Non-pigmented ciliary epithelial cell (primary cell): ENCODE measurements at places on chromosomes 4 and X.

- DNase-seq: peak; percentile 10
These were observed 6.9 kb upstream of the HDAC6 start for GRCh38 chrX:48794911-48795515.

GRCh38 chr4:3290889-3291321 is 1.9 kb upstream of the RGS12 start:
- DNase-seq: no peak

- no peak for DNase-seq
These were observed 164.0 kb downstream of the PRKX start for GRCh38 chrX:3549411-3549911.

DNA sequence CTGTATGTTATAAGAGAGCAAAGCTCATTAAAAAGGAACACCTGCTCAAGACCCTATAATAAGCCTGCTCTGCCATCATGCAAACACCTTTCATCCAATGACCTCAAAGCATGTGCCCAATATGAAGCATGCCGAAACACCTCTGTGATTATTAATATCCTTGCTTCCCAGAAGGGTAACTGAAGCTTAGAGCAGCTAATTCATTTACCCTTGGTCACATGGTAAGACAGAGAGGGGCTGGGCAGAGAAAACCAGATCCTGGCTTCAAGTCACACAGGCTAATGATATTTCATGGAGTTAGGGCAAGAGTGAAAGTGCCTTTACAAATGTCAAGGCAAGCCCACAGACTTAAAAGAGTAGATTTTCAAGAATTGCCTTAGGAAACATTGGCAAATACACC is 5.6 kb downstream of the AMOT start:
- DNase-seq: no peak

- DNase-seq: no peak
These were observed 224.7 kb upstream of the DCAF8L1 start for GRCh38 chrX:28205905-28206304.

DNA sequence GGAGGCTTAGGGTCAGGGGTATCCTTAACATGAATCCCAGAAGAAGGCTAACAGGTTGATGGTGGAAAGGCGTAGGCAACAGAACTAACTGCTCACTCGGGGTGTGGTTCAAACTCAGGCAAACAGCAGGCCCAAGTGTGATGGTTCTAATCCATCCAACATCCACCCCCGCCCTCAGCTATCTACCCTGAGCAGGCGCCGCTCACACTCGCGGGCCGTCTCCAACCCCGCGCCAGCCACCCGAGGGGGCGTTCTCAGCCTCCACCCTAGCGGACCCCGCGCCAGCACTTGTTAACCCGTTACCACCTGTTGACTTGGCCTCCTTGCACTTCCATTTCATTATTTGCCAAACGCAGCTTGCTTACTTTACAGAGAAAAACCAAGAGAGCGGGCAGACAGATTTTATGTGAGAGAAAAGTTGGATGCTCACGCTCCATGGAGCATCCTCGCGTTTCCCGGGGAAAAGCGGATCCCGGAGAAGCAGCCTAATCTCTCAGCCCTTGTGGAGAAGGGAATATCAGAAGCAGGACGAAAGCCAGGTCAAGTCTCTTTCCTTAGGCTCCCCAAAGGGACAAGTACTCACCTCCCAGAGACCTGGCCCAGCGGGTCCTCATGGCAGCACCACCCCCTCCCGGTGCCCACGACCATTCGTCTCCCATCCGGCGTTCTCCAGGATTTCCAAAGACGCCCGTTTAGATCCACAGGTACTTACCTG is 773 bp downstream of the SNCA start:
- DNase-seq: no peak

GRCh38 chrX:76153221-76153620 is 19.6 kb upstream of the PBDC1 start:
- DNase-seq: no peak

- DNase-seq: no peak
These were observed 44.0 kb downstream of the BRCC3 start for GRCh38 chrX:155115174-155115819.

- no peak for DNase-seq
These were observed 28.5 kb downstream of the GBA3 start for GRCh38 chr4:22721204-22721603.

GRCh38 chr4:136032391-136032790 is 1499.9 kb downstream of the PCDH18 start:
- DNase-seq: no peak

DNA sequence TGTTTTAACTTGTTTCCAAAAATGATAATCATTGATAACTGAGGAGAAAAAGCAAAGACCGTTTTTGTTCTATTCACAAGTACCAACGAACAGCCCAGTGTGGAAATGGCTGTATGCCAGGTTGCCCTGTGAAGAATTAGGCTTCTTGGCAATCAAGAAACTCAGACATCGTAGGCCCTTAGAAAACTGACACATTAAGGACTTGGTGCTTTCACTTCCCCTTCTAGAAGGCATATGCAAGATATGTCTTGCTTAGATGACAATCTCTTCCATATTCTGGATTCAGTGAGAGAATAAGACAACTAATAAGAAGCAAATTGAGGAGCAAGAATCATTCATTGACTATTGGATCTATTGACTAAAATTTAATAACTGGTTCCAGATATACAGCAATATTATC is 56.6 kb downstream of the ANAPC10 start:
- no peak for DNase-seq

- no peak for DNase-seq
These were observed 1.2 kb upstream of the QDPR start for GRCh38 chr4:17512973-17513665.

DNA sequence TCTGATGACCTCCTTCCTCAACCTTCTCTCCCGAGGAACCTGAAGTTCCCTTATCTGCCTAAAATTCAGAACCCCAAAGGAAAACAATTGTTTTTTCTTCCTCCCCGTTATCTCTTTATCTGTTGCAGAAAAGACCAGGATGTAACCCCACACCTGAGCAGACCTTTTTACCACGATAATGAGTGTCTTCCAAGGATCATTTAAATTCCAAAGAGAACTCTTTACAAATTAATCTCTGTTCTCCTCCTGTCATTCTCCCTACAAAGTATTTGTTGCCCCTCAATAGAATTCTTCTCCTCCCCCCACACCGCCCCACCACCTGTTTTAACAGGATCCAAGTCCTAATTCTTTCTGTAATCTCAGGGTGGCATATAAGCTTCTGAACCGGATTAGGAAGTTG is 78.5 kb upstream of the NLGN4X start:
- DNase-seq: no peak

DNA sequence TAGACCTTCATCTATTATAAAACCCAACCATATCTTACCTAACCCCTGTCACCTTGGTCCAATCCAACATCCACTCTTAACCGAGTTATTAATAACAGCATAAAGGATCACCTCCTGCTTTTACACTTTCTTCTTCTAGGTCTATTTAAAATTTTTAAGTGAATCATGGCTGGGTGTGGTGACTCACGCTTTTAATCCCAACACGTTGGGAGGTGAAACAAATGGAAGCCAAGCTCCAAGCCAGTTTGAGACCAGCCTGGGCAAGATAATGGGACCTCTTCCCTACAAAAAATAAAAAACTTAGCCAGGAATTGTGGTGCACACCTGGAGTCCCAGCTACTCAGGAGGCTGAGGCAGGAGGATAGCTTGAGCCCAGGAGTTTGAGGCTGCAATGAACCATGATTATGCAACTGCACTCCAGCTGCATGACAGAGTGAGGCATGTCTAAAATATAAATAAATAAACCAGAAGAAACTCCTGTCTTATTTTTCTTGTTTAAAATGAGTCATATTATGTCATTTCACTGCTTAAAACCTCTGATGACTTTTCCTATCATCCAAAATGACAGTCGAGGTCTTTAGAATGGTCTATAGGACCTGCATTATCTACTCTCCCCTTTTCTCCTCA is 188.4 kb downstream of the GASK1B start:
- no peak for DNase-seq

DNA sequence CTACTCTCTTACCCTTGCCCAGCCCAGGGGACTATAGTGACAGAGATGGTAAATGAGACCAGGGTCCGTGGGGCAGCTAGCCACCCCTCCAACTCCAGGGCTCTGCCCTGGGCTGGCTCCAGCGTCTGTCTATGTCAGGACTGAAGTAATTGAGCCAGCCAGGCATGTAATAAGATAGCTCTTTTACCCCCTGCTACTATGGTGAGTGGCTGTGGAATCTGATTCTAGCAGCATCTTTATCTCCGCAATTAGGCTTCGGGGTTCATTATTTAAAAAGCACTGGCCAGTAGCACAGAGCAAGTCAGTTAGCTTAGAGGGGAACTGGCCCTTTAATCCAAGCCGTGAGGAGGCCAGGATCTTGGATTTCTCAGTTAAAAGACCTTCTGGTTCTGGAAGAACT is 123.3 kb upstream of the RAI2 start:
- no peak for DNase-seq

- DNase-seq: no peak
These were observed 2.8 kb downstream of the TMEM271 start for GRCh38 chr4:573122-573892.

DNA sequence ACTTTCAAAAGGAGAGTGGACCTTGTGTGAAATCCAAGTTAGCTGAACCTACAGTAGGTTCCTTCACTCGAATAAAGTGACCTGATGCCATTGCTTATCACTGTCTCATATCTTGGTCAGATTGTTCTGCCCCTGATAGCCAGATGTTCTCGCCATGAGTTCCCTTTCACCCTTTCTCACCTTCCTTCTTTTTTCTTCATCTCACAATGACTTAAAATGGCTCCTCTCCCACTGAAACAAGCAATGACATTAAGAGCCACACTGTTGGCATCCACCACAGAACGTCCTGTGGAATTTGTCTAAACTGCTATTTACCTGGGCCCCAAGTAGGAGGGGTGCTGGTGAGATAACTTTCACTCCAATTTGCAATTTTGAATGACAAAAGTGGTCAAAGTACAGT is 227.6 kb upstream of the PPP1R2C start:
- no peak for DNase-seq

- no peak for DNase-seq
These were observed 23.5 kb upstream of the GALNT7 start for GRCh38 chr4:173145131-173145530.

DNA sequence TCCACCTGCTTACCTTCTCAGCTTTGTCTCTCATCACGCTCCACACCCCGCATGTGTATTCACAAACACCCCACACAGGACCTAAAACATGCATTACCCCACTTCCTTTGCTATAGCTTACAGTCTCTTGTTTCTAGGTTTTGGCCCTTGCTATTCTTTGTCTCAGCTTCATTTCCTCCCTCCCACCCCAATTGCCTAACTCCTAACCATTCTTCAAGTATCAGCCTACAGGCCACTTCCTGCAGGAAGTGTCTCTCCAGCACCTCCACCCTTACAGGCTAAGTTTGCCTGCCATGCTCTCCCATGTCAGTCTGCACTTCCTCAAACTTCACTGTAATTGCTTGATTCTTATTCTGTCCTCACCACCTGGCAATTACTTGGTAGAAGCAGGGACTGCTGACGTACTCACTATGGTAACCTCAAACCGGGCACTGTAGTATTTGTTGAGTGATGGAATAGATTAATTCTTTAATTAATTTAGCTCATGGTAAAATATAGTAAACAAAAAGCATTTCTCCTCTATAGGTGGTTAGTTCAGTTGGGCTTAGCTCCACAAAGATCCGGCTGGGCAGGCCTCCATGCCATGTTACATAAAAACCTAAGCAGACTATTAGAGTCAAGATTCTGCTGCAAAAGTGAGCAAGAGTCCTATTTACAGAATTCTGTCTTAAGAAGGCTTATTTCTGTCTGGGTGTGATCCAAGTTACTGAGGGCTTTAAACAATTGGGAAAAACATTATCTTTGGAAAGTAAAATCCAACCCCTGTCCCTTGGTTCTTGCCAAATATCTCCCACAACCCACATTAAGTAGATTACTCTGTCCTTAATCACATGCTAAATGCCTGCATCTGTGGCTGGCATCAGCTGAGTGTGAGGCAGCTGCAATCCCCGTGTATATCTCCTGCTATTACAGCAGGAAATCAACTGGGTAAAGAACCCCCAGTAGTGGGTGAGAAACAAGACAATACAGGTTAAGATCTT is 124.7 kb upstream of the CPEB2 start:
- no peak for DNase-seq

- DNase-seq: no peak
These were observed 473.3 kb upstream of the ADGRL3 start for GRCh38 chr4:60726779-60727178.

GRCh38 chr4:20251796-20252655 is at the start of gene SLIT2:
Gene SLIT2 (plus strand): TSS chr4:20251905. CDS start chr4:20253816, 1,911 bp downstream.
- no peak for DNase-seq

GRCh38 chr4:24024157-24024556 is 134.3 kb upstream of the PPARGC1A start:
- DNase-seq: peak; percentile 30

DNA sequence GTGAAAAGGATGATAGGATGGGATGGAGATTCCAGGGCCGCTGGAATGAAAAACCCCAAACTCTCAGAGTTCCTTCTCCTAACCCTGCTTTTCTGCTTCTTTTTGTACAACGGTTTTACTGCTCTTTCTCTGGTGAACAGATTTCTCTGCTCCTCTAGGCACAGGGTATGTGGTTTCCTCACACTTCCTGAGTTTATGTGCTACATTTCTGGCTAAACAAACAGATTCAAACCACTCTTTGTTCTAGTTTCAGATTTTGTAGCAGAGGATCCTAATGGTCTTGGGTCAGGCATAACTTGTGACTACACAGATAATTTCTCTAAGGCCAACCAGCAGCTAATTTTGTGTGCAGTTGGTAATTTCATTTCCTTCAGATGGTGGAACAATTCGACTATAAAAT is 52.6 kb downstream of the OSTC start:
- DNase-seq: no peak

DNA sequence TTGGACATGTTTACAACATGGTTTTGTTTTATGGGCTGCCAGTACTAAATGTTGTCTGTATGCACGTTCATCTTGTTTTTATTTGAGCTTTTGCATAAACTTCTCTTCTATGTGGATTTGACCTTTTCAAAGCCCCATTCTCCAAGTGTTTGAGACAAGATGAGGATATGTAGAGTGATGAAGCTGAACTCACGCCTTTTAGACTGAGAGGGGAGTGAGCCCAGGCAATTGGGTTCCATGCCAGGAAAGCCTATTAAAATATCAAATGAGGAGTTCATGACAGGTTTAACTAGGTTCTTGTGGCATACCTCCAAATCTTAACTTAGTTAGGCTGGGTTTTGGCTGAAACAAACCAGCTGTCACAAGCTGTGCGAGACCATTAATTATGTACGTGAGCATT is 170.4 kb upstream of the LDB2 start:
- DNase-seq: no peak
